ENCODE measurements at places on chromosomes 16 and 17.

- peak; percentile 20 for DNase-seq
Observed at GRCh38 chr17:73566905-73567782, 77.1 kb downstream of the SDK2 start.

DNA sequence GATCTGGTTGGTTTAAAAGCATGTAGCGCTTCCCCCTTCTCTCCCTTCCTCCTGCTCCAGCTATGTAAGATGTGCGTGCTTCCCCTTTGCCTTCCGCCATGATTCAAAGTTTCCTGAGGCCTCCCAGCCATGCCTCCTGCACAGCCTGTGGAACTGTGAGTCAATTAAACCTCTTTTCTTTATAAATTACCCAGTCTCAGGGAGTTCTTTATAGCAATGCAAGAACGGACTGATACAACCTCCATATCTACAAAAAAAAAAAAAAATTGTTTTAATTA lies 16.6 kb upstream of the PDXDC1 start:
- DNase-seq, result no peak

DNA sequence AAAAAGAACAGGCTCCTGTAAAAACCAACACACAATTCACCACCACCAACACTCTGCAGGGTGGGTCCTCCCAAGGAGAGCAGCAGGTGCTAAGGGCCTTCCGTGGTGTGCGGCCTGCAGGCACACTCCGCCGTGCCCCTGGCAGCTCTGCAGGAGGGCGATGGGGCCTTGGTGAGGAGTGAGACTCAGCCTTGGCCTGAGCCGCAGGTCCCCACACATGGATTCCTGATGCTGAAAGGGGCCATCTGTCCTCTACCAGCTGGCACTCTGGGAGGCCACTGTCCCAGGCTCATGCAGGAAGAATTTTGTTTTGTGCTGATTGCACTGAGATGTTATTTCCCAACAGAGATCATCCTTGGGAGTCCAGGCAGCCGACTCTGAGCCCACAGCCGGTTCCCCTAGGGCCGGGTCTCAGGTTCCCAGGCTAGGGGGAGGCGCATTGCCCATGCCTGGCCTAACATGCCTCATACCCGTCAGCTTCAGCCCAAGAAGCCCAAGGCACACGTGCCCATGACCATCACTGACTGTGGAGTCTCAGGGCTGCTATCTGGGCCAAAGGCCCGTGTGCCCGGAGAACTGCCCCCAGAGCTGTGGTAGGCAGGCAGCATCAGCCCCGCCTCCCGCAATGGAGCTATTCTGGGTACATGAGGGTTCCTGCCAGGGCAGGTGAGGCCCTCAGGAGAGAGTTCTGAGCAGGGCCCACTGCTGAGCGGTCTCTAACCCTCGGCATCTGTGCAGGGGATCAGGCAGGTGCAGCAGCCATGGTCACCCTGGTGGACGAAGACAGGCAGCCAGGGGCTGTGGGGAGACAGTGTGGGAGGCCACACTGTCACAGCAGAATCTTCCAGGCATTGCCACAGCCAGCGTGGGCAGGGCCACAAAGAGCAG lies 97.9 kb upstream of the ZNF469 start:
- peak; percentile 22 for DNase-seq

DNA sequence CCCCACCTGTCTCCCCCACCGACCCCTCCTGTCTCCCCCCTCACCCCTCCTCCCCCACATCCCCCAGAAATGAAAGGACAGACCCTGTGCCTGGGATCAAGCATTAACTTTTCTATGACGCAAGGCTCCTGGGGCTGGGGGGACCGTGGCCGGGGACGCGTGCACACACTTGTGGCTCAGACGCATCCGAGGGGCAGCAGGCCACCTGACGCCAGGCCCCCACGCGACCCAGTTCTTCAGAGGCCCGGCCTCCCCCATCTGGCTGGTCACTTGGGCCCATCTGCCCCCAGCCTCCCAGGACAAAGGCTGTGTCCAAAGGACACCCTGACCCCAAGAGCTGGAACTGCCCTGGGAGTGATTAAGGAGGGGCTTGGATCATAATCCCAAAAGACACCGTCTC lies 14.0 kb upstream of the PVALEF start:
- DNase-seq, result peak; percentile 23

GRCh38 chr16:25256695-25257469 lies 763 bp downstream of the ZKSCAN2 start:
- DNase-seq, result no peak

- DNase-seq, result no peak
Observed at GRCh38 chr17:45376171-45377005, 56.3 kb downstream of the ARHGAP27 start.

DNA sequence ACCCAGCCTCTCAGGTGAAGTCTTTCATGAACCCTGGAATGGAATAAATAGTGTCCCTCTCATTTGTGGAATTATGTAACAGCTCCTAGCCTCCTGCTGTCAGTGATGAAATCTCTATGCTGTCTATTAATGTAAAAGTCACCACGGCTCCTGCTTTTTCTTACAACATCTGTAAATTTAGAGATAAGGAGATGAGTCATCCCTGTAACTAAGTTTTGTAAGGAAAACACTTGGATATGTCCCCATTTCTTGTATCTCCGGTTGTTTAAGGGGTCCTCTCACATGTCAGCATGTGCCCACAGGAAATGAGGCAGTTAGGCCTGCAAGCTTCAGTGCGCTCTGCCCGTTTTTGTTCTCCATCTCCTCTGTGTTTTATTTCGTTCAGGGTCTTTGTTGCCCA lies 2.8 kb upstream of the NAT9 start:
- no peak for DNase-seq

DNA sequence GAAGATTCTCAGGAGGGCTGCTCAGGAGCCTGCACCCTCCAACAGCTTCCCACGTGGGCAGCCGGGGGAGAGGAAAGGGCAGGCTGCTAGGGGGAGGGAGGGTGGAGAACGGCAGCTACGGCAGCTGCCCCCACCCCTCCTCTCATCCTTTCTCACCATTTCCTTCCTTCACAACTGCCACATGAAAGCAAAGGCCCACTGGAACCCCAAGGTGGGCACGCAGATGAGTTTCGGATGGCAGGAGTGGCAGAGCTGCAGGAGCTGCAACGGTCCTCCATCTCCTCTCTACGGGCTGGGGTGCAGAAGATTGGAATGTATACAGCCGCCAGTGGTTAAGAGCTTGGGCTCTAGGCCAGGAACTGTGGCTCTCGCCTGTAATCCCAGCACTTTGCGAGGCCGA lies 77.7 kb downstream of the GAS7 start:
- DNase-seq, result peak; percentile 36

- no peak for DNase-seq
Observed at GRCh38 chr17:27530764-27531391, 74.6 kb downstream of the KSR1 start.

DNA sequence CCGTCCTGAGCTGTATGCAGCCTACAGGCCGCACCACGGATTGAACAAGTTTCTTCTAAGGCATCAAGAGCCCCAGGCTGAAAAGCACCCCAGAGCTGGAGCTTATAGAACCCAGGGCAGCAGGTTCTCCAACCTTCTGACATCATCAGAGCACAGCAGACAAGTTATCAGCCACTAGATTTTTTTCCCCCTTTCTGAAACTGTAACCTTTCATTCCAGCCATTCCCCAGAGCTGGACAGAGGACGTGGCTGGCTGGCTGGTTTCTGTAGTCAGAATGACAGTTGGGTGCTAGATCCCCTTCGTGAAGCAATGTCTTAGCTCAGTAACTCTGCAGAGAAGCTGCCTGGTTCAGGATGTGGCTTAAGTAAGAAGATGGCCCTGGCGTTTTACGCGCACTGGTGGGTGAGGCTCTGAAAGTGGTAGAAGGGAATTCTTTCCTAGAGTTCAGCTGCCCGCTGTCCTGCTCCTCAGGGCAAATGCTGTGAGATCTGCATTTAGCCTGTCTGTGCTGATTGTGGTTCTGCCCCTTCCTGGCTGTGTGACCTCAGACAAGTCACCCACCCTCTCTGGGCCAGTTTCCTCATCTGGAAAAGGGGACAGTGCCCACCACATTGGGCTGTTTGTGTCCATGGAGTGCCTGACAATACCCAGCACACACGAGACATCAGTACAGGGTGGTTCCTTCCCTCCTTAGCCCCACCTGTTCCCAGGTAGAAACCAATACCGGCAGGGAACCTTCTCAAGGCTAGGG lies 9.1 kb downstream of the DEXI start:
- no peak for DNase-seq

DNA sequence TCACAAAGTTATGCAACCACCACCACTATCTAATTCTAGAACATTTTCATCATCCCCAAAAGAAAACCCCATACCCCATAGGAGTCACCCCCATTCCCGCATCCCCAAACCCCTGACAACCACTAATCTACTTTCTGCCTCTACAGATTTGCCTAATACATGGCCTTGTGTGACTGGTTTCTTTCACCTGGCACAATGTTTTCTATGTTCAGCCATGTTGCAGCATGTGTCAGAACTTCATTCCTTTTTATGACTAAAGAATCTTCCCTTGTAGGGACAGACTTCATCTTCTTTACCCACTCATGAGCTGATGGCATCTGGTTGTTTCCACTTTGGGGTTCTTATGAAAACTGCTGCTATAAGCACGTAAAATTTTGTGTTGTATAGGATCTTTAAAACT lies 34.6 kb downstream of the CYTH1 start:
- no peak for DNase-seq

GRCh38 chr16:84617041-84617790 lies 662 bp downstream of the COTL1 start:
- DNase-seq, result no peak

DNA sequence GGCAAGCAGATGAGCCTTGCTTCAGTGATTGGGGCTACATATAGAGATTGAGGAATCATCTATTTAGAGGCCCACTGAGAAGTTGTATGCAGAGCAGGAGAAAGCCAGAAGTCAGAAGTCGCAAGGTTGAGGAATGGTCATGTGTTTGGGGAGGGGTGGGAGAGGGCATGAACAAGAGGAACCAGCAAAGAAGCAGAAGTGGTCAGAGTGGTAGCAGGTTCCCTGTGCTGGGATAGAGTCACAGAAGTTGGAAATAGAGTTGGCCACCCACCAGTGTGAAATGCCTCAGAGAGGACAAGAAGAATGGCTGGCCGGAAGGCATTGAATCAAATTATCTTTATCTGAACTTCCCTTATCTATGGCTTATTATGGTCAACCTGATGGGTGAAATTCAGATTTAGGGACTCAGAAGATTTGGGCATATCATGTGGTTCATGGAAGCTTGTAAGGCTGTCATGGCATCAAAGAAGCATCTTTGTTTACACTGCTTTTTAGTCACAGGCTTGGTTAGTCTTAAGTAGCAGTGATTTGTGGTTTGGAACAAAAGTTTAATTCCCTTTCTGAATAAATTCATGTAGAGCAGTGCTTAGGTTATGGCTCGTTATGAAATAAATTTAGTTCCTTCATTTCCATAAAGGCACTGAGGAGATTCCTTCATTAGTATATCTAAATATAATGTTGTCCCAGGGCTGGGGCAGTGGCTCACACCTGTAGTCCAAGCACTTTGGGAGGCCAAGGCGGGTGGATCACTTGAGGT lies 19.7 kb downstream of the MAP3K3 start:
- DNase-seq, result no peak

DNA sequence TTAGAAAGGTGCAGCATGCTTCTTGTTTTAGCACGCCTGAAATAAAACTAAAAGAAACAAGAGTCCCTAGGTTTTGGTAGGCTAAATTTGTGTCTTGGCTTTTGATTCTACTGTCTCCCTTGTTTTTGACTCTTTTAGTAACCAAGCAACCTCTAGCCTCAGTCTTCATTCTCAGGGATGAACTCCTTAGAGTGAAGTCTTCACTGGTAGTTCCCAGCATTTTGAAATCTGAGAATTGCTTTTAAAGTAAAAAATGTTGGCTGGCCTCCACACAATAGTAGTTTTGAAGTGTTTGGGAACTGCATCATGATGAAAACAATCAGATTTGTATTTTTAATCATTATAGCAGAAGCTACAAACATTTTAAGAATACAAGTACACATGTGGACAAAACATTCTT lies 6.1 kb upstream of the CDR2 start:
- no peak for DNase-seq

DNA sequence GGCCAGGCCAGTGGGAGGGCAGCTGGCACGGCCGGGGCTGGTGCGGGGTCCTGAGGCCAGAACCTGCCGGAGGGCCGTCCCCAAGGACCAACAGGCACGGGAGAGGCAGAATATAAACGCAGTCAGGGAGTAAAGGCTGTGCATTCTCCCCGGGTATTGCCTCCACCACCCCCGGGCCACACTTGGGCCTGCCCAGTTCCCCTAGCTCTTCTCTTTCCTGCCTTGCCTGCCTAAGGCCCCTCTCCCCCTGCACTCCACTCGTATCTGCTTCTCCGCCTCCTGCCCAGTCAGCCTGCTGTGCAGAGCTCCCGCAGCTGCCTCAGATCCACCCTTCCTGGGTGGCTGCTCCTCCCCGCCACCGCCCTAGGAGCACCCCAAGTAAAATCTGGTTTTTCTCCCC lies 5.0 kb upstream of the RPH3AL start:
- DNase-seq, result no peak

- DNase-seq, result peak; percentile 95
Observed at GRCh38 chr16:2003827-2004641, 5.6 kb downstream of the ZNF598 start.

DNA sequence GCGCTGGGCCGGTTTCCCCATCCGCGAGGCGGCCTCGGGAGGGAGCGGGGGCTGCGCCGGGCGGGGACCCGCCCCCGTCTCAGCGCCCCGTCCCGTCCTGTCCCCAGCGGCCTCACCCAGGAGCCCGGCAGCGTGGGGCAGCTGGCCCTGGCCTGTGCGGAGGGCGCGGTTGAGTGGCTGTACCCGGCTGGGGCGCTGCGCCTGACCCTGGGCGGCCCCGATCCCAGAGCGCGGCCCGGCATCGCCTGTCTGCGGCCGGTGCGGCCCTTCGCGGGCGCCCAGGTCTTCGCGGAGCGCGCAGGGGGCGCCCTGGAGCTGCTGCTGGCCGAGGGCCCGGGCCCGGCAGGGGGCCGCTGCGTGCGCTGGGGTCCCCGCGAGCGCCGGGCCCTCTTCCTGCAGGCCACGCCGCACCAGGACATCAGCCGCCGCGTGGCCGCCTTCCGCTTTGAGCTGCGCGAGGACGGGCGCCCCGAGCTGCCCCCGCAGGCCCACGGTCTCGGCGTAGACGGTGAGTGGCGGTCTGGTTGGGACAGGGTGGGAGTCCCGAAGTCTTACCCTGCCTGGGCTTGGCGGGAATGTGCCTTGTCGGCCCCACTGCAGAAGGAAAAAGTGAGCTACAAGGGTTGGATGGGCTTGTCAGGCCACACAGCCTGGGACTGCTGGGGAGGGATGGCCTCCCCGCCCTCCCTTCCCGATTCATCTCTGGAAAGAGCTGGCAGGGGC lies 720 bp downstream of the METRN start:
- no peak for DNase-seq

DNA sequence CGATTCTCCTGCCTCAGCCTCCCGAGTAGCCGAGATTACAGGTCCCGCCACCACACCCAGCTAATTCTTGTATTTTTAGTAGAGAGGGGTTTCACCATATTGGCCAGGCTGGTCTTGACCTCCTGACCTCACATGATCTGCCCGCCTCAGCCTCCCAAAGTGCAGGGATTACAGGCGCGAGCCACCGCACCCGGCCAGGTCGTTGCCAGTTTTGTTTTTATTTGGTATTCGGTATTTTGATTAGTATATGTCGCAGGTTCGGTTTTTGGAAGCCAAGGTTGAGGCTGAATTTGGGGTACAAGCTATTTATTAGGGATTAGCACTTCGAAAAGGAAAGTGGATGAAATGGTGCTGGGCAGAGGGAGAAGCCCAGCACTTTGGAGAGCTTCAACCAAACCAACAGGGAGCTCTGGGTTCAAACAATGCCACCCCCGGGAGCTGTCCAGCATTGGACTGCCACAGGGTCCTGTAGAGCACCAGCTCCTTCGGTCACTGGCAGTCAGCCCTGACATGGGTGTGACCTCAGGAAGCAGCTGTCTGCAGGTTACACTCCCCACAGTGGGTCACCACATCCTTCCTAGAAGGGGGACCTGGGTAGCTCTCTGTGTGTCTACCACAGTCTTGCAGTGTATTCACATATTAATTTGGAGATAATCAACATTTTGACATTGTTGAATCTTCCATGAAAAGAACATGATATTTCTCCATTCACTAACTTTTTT lies 1.5 kb upstream of the CLEC10A start:
- peak; percentile 39 for DNase-seq
